Purkinje cell (primary cell): ENCODE measurements at places on chromosomes 5 and 9. TPM values are rescaled to one million over a fixed set of nuclear protein-coding genes. Genes with fewer than 3 reads are reported as not detected.

Gene B4GALT7
- 5.8 and 10.8 TPM in 2 replicates for polyA plus RNA-seq

Gene RNF180
- 9.9 TPM in 2 replicates for polyA plus RNA-seq

Gene OTP
- not detected in 2 replicates for polyA plus RNA-seq

Gene RC3H2
- polyA plus RNA-seq, result 28.1 and 33.0 TPM in 2 replicates

Gene IL3
- not detected in 2 replicates for polyA plus RNA-seq

Gene NIPAL4
- not detected in 2 replicates for polyA plus RNA-seq

Gene PALM2AKAP2
- polyA plus RNA-seq, result 1.7 and 5.4 TPM in 2 replicates

Gene CDC20B
- 0.21 TPM in 1 of 2 replicates, not detected in the other for polyA plus RNA-seq

Gene UBE2R2
- 19.7 and 24.6 TPM in 2 replicates for polyA plus RNA-seq

Gene ST8SIA4
- 0.31 TPM in 1 of 2 replicates, not detected in the other for polyA plus RNA-seq

Gene SERF1B
- 201 and 210 TPM in 2 replicates for polyA plus RNA-seq

Gene NKD2
- 0.13 and 0.48 TPM in 2 replicates for polyA plus RNA-seq

Gene IL13
- not detected in 2 replicates for polyA plus RNA-seq

Gene LECT2
- polyA plus RNA-seq, result not detected in 2 replicates

Gene ANKDD1B
- polyA plus RNA-seq, result 0.60 TPM in 1 of 2 replicates, not detected in the other

Gene PCDHGB4
- polyA plus RNA-seq, result 1.8 and 2.1 TPM in 2 replicates

Gene ACTBL2
- not detected in 2 replicates for polyA plus RNA-seq

Gene GALNT12
- polyA plus RNA-seq, result 1.2 TPM in 1 of 2 replicates, not detected in the other

Gene RFESD
- polyA plus RNA-seq, result 11.6 and 14.8 TPM in 2 replicates

Gene LSM11
- 7.9 and 12.3 TPM in 2 replicates for polyA plus RNA-seq

Gene SLC22A5
- 3.5 and 6.4 TPM in 2 replicates for polyA plus RNA-seq
